ENCODE measurements at places on chromosomes 5 and 9. TPM values are rescaled to one million over a fixed set of nuclear protein-coding genes. Genes with fewer than 3 reads are reported as not detected.

TERT gene
- total RNA-seq = not detected

BDP1 gene
- 26.4 TPM for total RNA-seq

SGCD gene
- total RNA-seq = not detected

SNCAIP gene
- not detected for total RNA-seq

GRHPR gene
- total RNA-seq = 163 TPM

PRDM9 gene
- not detected for total RNA-seq

PRELID1 gene
- total RNA-seq = 51.5 TPM

EDIL3 gene
- 0.37 TPM for total RNA-seq

IL3 gene
- not detected for total RNA-seq

ETF1 gene
- 200 TPM for total RNA-seq

ABCA1 gene
- 31.3 TPM for total RNA-seq

TENT4A gene
- 18.3 TPM for total RNA-seq

IFNB1 gene
- total RNA-seq = not detected

ZFP2 gene
- total RNA-seq = 1.0 TPM

ITGA1 gene
- 14.6 TPM for total RNA-seq

NOTCH1 gene
- 170 TPM for total RNA-seq

CDH9 gene
- not detected for total RNA-seq

BSPRY gene
- 0.16 TPM for total RNA-seq

PCDHB7 gene
- 0.14 TPM for total RNA-seq

FSTL4 gene
- 3.7 TPM for total RNA-seq

FBXW2 gene
- total RNA-seq = 70.1 TPM

GRXCR2 gene
- total RNA-seq = not detected

MSMP gene
- total RNA-seq = not detected

ENTPD2 gene
- 23.7 TPM for total RNA-seq

FSD1L gene
- 10.8 TPM for total RNA-seq

LCN15 gene
- not detected for total RNA-seq

PCAT7 gene
- 0.17 TPM for total RNA-seq

RNF180 gene
- total RNA-seq = 2.9 TPM

PCDHB10 gene
- 0.45 TPM for total RNA-seq

FLT4 gene
- not detected for total RNA-seq

PGM5 gene
- total RNA-seq = 0.96 TPM

FOCAD gene
- total RNA-seq = 48.2 TPM

CTNND2 gene
- not detected for total RNA-seq

TMEM215 gene
- total RNA-seq = not detected

SMIM32 gene
- total RNA-seq = not detected

CARD6 gene
- total RNA-seq = 0.67 TPM

C9 gene
- total RNA-seq = not detected

CSF2 gene
- not detected for total RNA-seq

OTP gene
- total RNA-seq = not detected

SPATA31C1 gene
- total RNA-seq = not detected

All from mammary epithelial cell (primary cell).